ENCODE measurements at places on chromosomes 2 and 18.

- no peak for DNase-seq
Observed at GRCh38 chr2:45178854-45179253, 169.6 kb upstream of the SIX2 start.

DNA sequence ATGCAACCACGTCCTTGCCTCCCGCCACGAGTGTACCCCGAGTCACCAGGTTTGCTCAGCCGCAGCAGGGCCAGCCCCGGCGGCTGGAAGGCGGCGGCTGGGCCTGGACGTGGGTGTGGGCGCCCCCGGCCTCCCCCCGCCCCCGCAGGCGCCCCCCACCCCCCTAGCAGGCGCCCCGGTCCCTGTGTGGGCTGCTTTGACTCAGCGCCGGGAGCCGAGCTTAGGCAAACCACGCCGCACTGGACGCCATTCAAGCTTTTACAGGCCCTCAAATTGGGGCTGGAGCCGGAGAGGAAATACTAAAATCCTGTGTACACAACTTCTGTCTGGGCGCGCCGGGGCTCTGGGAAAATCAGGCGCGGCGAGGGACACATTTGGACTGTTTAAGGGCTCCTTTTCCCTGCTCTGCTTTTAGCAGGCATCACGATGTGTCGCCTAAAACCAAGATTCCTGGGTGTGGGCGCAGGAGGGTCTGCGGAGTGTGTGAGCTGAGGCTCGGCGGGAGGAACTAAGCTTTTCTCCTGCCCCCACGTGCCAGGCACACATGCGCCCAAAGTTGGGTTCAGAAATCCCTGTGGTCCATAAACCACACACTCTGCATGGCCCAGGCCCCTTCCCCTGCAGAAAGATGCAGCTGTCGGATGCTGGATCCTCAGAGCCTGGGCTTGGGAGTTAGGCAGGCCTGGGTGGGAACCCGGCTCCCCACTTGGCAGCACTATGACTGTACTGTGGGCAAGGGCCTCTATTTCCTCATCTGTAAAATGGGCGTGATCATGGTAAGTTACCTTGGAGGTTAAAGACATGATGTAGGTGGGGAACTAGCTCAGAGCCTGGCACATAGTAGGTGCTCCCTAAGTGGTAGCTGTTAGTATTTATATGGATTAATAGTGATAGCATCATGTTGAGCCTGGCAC lies 57.6 kb downstream of the ATOH8 start:
- DNase-seq: no peak

DNA sequence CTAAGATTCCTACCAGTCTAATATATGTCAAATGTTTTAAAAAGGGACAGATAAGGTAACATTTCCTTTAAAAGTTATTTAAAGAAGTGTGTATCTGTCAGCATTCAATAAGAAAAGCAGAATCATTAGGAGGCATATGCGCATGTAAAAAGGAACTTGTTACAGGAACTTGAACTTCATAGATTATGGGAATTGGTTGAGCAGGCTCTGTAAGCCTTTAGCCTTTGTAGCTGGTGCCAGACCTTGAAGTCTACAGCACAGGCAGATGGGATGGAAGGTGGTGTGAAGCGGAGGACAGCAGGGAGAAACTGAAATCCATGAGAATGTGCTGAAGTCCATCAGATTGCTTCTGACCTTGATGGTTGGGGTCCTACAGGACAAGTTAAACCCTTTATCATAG lies 138.3 kb upstream of the ST6GAL2 start:
- DNase-seq: no peak

DNA sequence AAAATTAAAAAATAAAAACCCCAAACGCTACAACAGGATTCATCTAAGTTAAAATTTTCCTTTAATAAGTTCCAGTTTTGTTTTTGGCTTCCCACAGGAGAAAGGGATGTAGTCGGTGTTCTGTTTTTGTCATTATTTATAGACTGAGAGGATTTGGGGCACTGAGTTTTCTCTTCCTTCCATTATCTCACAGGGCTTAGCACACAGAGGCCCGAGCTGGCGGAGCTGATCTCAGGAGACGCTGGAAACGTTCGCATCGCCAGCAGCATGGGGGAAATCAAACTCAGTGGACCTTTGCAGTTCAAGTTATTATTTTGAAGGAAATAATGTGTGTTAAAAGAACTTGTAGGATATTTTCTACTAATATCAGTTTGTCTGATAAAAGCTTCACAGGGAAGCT lies 669.7 kb upstream of the SALL3 start:
- DNase-seq: no peak

DNA sequence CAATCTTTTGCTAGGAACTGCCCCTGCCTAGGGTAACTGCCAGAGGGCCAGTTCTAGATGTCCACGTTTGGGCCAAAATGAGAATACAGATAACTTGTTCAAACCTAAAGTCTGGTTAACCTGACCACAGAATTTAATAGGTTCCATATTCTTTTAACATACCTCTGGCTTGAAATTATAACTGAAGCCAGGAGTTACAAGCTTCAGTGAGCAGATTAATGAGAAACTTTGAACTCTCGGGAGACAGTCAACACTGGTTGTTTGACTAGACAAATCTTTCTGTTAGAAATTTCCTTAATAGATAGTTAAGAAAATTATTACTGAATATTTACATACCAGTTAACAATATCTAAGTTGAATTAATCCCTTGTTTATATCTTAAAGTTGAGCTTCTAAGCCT lies 110.0 kb upstream of the KLF7 start:
- no peak for DNase-seq

GRCh38 chr18:75376004-75376403 lies 51.5 kb downstream of the SMIM21 start:
- no peak for DNase-seq

DNA sequence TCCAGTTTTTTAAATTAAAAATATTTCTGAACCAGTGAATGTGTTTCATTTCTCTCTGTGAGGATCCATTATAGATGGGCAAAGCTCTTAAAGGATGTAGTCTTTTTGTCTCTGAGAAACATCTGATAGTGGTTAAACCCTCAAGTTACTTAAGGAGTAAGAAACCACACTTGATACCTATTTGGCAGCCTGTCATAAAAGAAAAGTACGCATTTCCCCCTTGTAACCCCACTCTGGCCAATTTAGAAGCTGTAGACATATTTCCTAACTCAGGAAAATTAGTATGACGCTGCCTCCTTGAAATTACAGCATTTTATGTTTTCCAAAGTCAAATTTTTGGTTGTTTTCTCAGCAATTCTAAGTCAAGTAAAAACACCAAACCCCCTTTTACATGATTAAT lies 2.0 kb downstream of the STAT4 start:
- no peak for DNase-seq

- no peak for DNase-seq
Observed at GRCh38 chr2:119426801-119427395, 4.8 kb upstream of the TMEM37 start.

Data from HAP-1 (cell line).